ENCODE measurements at places on chromosomes 12 and 14.

DNA sequence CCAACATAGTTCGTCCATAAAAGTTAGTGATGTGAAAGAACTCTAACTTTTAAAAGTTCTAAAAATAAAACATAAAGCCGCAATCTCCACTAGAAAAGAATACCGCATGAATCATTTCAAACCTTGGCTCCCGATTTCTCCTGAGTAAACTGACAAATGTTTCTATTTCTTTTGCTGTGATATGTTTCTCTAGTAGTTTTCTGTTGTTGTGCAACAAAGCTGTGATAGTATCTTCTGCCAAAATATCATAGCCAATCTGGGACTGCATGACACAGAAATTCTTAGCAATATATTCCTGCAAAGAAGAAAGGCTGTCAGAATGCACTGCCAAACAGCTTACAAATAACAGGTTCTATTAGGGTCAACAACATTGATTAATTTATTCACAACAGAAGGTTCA is 174.0 kb downstream of the ITPR2 start:
- DNase-seq = no peak

- DNase-seq = no peak
Measured at GRCh38 chr14:24078146-24078545, 6.8 kb downstream of the CPNE6 start.

- no peak for DNase-seq
Measured at GRCh38 chr12:42394429-42394828, 68.5 kb downstream of the PPHLN1 start.

DNA sequence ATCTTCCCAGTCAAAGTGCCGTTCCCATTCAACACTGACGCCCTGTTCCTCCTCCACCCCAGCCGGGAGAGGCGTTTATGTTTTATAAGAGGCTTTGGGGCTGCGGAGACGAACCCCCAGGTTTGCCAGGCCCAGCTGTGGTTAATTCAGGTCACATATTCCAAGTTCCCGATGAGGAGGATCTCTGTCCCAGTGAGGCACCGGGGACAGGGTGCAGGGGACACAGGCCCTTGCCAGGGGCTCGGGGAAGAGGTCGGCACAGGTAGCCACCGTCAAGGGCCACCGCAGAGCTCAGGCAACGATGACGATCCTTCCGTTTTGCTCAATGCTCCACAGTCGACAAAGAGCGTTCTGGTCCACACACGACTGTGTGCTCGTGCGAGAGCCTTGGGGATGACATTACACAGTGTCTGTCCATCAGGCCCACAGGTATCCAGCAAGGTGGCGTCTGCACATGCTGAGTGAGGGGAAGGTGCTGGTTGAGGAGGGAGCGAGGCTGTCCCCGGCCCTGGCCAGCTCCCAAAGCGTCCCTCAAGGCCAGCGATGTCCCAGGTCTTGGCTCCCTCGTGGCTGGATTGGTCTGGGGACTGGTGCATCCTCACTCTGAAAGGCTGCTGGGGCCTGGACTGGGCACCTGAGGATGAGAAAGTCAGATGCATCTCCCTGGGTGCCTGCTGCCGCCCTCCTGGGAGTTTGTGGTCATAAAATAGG is 189.2 kb upstream of the C14orf180 start:
- DNase-seq = no peak

GRCh38 chr12:108170164-108170563 is 41.1 kb downstream of the WSCD2 start:
- DNase-seq = no peak

DNA sequence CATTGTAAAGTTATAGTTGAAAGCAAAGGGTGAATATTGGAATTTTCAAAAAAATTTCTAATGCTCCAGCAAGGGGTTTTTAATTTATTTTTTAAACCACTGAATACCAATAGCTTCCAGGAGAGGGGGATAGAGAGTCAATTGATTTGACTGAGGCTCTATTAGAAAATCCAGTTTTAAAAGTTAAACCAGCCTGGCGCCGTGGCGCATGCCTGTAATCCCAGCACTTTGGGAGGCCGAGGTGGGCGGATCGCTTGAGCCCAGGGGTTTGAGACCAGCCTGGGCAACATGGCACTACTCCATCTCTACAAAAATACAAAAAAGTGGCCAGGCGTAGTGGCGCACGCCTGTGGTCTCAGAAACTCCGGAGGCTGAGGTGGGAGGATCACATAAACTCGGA is 150.1 kb downstream of the SLC38A4 start:
- peak; percentile 82 for DNase-seq

DNA sequence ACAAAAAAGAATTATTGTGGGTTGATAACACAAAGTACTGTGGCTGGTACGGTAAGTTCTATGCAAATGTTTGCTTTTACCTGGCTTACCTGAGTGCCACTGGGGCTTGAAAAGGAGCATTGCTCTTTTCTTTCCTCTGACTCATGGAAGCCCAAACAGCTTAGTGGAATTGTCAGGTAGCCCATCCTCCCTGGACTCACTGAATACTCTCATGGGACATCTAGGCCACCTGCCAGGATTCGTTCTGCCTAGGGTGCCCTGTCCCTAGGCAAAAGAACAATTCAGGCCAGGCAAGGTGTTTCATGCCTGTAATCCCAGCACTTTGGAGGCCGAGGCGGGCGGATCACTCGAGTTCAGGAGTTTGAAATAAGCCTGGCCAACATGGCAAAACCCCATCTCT is 22.5 kb upstream of the YAF2 start:
- no peak for DNase-seq
